ENCODE measurements at places on chromosomes 4 and X.

- no peak for DNase-seq
Measured at GRCh38 chr4:98570151-98570797, 88.1 kb downstream of the TSPAN5 start.

DNA sequence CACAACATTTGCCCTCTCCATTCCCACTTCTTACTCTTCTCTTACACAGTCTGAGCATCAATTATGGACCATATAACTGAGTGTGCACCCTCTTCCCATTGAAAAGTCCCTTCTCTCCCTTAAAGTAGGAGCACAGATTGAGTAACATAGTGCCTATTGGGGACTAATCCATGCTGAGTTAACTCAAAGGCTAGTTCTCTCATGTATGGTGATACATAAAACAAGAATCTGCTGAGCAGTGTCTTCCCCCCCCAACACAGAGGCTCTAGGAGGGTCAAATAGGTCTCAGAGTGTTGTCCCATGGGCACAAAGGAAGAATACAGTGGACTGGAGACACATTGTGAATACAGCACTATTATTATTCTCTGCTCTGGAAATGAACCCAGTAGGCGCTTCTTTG lies 274.6 kb upstream of the BOD1L1 start:
- DNase-seq: no peak

- no peak for DNase-seq
Measured at GRCh38 chrX:40449956-40450706, 130.6 kb upstream of the ATP6AP2 start.

- no peak for DNase-seq
Measured at GRCh38 chr4:3745886-3746656, 20.1 kb upstream of the ADRA2C start.

DNA sequence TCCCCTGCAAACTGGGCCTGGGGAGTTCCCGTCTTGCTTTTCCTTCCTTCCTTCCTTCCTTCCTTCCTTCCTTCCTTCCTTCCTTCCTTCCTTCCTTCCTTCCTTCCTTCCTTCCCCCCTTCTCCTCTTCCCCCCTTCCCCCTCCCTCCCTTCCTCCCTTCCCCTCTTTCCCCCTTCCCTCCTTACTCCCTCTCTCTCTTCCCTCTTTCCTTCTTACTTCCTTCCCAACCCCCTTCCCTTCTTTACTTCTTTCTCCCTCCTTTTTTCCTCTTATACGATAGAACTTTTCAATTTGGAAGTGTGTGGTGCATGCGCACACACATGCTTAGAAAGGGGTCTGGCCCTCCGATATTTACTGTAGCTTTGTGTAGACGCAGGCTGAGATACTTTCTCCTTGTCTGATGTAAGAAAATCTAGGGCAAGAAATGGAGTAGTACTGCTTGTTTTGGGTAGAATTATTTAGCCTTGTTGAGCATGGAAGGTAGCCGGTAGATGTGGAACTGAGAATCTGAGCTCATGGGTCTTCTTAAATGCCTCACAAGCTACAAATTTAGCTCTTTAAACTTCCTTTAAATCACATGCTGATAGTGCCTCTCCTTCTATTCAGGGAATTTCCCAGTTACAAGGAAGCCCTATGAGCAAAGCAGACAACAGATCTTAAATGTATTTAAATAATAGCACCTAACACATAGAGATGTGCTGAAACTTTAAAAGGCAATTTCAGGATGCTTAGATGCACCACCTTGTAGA lies 189.6 kb downstream of the GPAT3 start:
- DNase-seq: no peak

DNA sequence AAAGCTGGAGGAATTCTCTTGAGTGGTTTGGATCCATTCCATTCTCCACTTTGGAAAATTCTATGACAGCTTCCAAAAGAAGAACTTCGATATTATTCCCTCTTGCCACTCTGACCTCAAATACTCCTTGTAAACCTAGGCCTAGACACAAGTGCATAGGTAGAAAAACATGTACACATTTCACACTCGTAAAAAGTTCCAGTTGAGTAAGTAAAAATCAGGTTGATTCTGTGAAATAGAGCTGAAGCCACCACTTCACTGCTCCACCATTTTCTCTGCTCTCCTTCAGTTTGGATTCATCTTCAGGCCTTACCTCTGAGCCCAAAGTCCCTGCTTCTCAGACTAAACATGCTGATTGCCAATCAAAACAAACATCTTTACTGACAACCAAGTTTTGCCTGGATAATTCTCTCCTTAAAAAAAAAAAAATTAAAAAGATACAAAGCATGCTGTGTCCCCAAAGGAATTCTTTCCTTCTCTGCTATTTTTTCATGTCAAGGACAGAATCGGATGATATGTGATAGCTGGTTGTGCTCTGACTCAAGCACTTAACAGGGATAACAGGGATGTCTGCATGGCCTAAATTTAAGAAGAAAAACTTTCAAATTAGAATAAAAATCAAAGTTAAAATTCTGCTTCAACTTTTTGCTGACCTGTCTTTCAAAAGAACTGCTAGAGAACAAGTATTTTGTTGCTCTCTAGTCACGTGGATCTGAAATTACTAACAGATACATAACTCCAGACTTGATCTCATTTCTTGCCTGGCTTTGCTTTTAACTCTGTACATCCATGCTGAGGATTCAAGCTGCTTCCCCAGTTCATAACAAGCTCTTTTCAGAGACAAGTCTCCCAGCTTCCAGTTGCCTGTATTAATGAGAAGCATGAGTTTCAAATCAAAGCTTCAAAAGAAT lies 420.9 kb upstream of the INTU start:
- DNase-seq: no peak
